Stimulated activated CD4-positive, alpha-beta T cell treated with anti-CD3 and anti-CD28 coated beads, Interleukin-4, amount 100 ng/mL, for 1 hour (primary cell): ENCODE measurements at places on chromosomes 1 and 21.

DNA sequence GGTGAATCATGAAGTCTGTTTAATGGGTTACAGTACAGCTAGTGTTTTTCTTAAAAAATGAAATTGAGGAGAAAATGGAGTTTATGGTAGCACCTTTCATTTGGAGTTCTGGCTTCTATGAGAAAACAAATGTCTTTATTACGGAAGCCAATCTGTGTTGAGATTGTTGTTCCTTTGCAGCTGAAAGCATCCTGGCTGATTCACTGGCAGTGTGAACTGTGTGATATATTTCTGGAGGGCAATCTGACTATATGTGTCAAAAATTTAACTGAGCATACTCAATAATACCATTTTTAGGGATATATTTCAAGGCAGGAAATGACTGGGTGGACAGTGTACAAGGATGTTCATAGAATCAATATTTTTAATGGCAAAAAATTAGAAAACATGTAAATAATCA lies 46.6 kb upstream of the LYST start:
- no peak for DNase-seq

DNA sequence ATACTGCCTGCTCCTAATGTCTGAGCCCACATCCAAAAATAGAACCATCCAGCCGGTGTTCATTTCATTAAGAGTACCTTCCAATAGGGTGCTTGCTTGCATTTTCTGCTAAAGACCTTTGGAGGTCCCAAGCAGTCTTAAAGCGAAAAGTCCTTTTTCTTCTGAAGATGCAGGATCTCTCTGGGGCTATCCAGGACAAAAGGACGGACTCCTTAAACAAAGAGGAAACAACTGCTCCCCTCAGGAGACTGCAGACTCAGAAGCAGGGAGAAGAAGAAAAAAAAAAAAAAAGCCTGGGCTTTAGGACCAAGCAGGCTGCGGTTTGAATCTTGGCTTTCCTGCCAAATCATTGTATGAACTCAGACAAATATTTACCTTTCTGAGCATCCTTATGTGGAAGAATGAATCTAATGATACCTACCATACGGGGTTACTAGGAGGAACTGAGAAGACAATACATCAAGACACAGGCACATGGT lies 204.0 kb downstream of the PLPP3 start:
- DNase-seq, result no peak

DNA sequence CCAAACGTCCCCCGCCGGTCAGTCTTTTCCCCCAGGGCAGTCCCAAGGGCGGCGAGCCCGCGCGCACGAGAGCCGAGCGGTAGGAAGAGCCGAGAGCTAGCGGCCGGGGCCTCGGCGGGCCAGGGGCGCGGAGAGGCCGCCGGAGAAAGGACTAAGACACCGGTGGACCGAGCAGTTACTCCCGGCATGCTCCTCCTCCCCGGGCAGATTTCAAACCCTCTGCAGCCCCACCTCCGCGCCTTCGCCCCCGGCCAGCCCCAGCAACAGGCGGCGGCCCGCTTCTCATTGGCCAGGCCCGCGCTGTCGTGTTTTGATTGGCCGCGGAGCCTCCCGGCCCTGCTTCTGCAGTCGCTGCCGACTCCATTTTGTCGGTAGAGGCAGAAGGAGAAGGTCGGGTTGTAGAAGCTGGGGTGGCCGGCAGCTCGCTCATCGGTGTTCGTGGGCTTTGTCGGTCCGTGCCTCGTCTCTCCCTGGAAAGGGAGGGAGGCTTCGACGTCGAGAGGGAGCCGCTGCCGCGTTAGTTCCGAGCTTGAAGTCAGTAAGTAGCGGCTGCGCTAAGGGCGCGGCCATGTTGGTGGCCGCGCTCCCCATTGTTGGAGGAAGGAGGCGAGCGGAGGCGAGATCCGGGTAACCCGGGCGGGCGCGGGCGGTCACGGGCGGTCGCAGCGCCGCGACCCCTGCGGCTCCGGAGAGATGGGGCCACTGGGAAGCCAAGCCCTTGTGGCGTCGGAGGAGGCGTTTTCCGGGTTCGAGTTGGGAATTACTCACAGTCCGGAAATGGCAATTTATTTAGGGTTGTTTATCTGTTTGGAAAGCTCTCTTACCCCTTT lies at the start of gene PNRC2:
TSS of gene PNRC2 (plus strand) at position 368 of the 830 bp plus-strand sequence. CDS start 1,630 bp downstream, outside the sequence.
- peak; percentile 96 for DNase-seq

GRCh38 chr1:21909286-21909759 lies 27.8 kb downstream of the HSPG2 start:
- DNase-seq, result no peak

GRCh38 chr1:89259283-89259971 lies 13.2 kb downstream of the GBP5 start:
- DNase-seq, result peak; percentile 32

DNA sequence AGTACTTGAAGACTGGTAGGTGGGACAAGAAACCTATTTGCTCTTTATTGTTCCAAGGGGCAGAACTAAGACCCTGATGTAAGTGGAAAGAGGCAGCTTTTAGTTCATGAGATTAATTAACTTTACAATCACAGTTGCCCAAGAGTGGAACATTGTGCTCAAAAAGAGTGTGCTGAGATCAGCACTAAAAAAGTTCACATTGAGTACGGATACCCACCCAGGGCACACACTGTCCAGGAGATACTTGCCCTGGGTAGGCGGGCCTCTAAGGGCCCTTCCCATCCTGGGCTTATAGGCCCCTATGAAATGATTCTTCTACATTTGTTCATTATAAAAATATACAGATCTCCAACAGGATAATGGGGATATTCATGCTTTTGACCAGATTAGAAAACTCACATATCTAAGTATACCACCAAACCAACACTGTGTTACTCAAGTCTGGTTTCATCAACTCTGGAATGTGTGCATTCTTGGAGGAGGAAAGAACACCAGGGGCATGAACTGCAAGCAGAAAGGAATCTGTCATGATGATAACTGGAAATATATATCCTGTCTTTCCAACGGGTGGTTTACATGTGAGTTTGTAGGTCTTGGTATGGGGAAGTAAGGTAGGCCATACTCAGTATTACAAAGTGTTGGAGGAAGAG lies 626.2 kb downstream of the SMYD3 start:
- DNase-seq, result no peak

- no peak for DNase-seq
These were observed 4.4 kb upstream of the SLC41A1 start for GRCh38 chr1:205817364-205817763.

DNA sequence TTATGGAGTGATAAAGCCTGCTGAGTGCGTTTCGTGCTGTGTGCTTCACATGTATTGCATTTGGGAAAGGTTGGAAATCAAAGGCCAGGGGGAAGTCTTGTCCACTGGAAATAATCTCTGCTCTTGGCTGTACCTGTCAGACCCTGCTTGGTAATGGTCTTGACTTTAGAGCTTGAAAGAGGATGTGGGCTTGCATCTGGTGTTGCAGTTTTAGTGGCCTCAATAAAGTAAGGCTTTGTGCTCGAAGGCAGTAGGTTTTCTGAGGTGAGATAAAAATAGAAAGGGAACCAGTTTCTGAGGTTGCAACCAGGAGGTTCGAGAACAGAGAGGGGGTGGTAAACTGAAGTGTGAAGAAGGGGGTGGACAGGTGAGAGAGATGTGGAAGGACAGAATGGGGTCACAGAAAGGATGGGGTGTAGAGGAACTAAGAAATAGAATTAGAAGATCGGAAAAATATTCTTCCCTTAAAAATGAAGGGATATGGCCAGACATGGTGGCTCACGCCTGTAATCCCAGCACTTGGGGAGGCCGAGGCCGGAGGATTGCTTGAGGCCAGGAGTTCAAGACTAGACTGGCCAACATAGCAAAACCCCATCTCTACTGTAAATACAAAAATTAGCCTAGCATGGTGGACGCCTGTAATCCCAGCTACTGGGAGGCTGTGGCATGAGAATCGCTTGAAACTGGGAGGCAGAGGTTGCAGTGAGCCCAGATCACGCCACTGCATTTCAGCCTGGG lies 1.5 kb downstream of the S100PBP start:
- DNase-seq, result no peak

DNA sequence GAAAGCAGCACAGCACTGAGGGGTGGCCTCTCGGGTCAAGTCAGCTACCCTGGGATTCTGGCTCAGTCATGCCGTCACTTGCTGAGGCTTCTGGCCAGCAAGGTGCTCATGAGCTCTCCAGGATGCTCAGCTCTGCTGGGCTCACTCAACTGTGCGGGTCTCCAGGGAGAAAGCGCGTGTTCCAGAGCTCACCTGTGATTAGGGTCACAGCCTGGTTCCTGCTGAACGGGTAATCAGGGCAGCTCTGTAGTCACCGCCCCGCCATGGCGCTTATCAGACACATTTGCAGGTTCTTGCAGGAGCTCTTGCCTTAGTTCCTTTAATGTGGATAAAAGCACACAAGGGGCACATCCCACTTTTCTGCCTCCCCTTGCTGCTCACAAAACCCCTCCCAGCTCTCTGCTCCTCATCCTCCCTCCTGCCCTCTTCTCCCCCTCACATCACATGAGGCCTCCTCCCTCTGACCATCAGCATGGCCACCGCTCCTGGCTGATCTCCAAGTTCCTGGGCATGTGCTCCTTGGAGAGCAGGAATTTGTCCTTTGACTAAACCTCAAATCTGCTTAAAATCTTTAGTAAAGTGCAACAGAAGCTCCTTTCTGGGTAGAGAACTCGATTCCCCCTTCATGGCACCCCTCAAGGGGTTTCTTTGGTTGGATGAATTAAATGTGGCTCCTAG lies 2.0 kb downstream of the PCP4 start:
- DNase-seq, result no peak

- DNase-seq, result no peak
These were observed 59.2 kb downstream of the TBX15 start for GRCh38 chr1:118928739-118929554.

GRCh38 chr1:15023205-15023604 lies 130.3 kb upstream of the TMEM51 start:
- no peak for DNase-seq
